ENCODE measurements at places on chromosomes 3 and 15.
A peak's percentile ranks its signal among the peaks of the same experiment; 100 is the strongest.

- H3K27ac ChIP-seq = peak overlapping the region; percentile 46
- DNase-seq = no peak
- no peaks in the 10 kb centered on the region for H3K36me3 ChIP-seq
- no peak overlapping the region for H3K4me3 ChIP-seq
These were observed 109.4 kb upstream of the SAMMSON start for GRCh38 chr3:69890084-69890483.

DNA sequence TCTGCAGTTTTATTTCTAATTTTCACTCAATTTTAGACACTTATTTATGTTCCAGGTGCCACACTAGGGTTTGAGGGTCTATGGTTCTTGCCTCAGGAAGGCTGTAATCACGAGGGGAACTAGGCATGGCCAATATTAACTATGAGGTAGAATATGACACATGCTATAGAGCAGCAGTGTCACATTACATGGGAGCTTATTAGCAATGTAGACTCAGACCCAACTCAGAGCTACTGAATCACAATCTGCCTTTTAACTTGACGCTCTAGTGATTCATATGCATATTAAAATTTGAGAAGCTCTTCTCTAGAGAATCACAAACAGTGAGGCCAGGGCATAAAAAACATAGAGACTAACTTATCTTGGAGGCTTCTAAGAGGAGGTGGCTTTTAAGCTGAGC, 32.8 kb upstream of the MRPL3 start:
- no peaks in the 10 kb centered on the region for H3K27me3 ChIP-seq
- peaks cover 3% of the 10 kb centered on the region for H3K4me1 ChIP-seq
- no peaks in the 10 kb centered on the region for H3K36me3 ChIP-seq

GRCh38 chr15:61518191-61518950, 289.3 kb upstream of the RORA start:
- no peak overlapping the region for H3K4me3 ChIP-seq
- H3K27ac ChIP-seq = no peak overlapping the region
- no peak for DNase-seq
- no peaks in the 10 kb centered on the region for H3K4me1 ChIP-seq
- H3K27me3 ChIP-seq = no peaks in the 10 kb centered on the region
- no peaks in the 10 kb centered on the region for H3K36me3 ChIP-seq

DNA sequence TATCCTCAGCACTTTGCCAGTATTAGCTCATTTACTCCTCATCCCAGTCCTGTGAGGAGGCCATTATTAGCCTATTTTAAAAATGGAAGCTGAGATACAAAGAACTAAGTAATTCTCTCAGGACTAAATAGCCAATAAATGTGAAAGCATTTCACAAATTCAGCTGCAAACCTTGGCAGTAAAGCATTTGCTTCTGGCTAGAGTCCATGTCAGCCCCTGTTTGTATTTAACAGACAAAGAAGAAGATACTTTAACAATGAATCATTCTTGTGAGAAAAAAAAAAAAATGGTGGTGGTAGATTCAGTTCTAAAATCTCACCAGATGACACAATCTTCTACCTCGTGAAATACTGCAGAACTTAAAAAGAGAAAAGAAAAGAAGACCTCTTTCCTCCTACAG, 85.0 kb upstream of the CNTN6 start:
- H3K36me3 ChIP-seq = no peaks in the 10 kb centered on the region
- H3K27ac ChIP-seq = no peak overlapping the region
- H3K4me1 ChIP-seq = no peaks in the 10 kb centered on the region
- DNase-seq = no peak

DNA sequence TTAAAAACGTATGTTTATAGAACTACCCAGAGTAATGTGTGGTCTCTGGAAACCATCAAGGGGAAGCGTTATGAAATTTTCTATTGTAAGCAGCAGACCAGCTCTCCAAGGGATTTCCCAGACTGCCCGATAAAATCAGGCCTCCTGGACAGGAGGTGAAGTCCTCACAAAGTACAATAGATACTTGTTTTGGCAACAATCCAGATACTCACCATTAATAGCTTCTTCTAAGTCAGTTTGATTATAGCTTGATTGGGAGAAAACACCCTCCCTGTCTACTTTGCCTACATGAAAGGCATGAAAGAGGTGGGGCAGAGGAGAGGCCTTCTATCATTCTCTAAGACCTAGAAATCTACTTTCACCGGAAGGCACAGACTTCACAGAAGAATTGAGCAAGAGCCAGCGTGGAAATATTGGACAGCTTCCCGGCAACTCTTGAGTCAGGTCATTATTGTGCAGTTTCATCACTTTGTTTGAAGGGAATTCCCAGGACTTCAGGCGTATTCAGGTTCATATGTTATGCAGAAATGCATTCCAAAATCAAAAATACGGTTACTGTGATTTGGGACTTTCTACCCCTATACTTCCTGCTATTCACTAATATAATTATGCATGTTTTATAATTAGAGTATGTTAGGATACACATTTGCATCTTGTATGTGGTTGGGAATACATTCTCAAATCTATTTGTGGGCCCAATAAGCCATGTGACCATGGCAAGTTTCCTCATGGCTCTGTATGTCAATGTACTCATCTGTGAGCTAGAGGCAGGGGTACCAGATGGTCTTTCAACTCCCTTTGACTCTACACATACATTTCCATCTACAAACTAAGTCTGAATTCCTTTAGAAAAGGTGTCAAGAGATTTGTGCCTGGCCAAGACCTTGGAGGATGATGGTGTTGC, 103.5 kb downstream of the CD47 start:
- peak; percentile 74 for DNase-seq
- H3K27me3 ChIP-seq = no peaks in the 10 kb centered on the region
- peaks cover 31% of the 10 kb centered on the region for H3K4me1 ChIP-seq
- H3K27ac ChIP-seq = peak overlapping the region; percentile 57

DNA sequence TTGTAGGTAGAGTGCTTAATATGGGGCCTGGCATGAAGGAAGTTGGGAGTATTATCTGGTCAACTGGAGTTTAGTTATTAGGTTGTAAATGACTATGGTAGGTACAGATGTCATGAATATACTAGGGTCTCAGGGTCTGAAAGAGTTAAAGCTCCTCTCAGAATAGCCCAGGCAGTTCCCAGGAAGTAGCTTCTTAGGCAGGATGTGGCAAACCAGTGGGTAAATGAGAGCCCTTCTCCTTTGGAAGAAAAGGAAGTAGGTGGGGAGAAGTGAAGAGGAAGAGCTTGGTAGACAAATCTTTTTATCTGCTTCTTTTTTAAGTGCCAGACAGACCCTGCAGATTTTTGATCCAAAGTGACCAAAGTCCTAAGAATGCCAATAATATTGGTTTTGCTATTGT, 24.5 kb downstream of the MAP2K1 start:
- H3K27ac ChIP-seq = peak overlapping the region; percentile 8
- peaks cover 33% of the 10 kb centered on the region for H3K36me3 ChIP-seq
- H3K4me3 ChIP-seq = no peak overlapping the region
- DNase-seq = no peak
- H3K27me3 ChIP-seq = no peaks in the 10 kb centered on the region
- peaks cover 6% of the 10 kb centered on the region for H3K4me1 ChIP-seq

GRCh38 chr3:175651716-175652115, 792.6 kb downstream of the NAALADL2 start:
- DNase-seq = no peak
- H3K4me1 ChIP-seq = no peaks in the 10 kb centered on the region
- H3K4me3 ChIP-seq = no peak overlapping the region
- H3K36me3 ChIP-seq = no peaks in the 10 kb centered on the region
- peaks cover 4% of the 10 kb centered on the region for H3K27me3 ChIP-seq
- no peak overlapping the region for H3K27ac ChIP-seq

GRCh38 chr3:139202226-139202958, 141.4 kb upstream of the MRPS22 start:
- no peak overlapping the region for H3K27ac ChIP-seq
- no peaks in the 10 kb centered on the region for H3K36me3 ChIP-seq
- no peak for DNase-seq
- no peaks in the 10 kb centered on the region for H3K4me1 ChIP-seq
- H3K4me3 ChIP-seq = no peak overlapping the region
- no peaks in the 10 kb centered on the region for H3K27me3 ChIP-seq

DNA sequence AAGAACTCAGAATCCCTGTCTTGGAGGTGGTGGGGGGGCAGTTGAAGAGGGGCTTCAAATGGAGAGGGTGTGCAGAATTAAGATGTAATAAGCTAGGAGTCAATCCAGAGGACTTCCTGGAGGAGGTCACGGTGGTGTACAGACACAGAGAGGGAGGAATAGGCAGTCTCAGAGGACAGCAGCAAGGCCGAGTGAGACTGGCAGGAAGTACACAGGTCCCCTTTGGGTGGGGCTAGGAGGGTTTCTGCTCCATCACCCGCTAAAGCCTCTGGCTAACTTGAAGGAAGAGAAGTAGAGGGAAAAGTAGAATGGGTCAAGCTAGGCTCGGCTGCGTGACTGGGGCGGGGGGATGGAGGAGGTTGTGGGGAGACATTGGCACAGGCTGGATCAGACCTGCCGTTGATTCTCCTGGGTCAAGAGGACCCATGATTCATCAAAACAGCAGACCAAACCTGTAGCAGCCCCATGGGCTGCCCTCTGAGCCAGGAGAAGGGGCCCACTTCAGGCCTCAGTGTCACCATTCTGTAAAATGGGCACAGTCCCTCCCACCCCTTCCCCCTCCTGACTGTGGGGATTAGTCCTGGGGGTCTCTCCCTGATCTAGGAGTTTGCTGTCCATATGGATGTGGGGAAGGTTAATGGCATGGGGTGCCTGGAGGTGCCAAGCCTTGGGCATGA, 16.9 kb downstream of the CSPG4 start:
- no peak overlapping the region for H3K4me3 ChIP-seq
- no peaks in the 10 kb centered on the region for H3K36me3 ChIP-seq
- H3K27ac ChIP-seq = peak overlapping the region; percentile 80

DNA sequence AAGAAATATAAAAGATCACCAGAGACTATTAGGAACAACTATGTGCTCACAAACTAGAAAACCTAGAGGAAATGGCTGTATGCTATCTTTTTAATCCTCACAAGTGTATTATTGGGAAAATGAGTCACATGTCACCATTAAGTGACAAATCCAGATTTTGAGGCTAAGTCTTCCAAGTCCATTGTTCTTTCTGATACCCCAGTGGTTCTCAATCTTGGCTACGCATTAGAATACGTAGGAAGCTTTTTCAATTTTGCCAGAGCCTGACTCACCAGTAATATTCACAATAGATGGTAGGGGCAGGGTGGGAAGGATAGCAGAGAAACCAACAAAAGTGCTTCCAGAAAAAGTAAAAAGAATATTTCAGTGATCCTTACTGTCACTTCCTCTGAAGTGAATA, 117.0 kb downstream of the FILIP1L start:
- H3K36me3 ChIP-seq = no peaks in the 10 kb centered on the region
- H3K27me3 ChIP-seq = no peaks in the 10 kb centered on the region
- H3K4me1 ChIP-seq = peaks cover 28% of the 10 kb centered on the region

DNA sequence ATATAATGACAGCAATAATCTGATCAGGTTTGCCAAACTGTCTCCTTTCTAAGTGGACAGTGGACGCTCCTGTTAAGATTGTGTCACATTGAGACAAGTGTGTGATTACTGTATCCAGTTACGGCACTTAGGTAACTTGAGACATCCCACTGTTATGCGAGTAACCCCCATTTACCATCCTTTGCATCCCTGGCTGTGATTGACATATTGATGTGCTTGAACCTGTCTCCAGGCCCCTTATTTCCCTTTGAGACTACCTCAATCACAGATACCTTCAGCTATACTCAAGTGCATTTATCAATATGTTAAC, 785.2 kb downstream of the NR2F2 start:
- no peak for DNase-seq
- no peak overlapping the region for H3K27ac ChIP-seq
- H3K4me3 ChIP-seq = no peak overlapping the region
- no peaks in the 10 kb centered on the region for H3K27me3 ChIP-seq

DNA sequence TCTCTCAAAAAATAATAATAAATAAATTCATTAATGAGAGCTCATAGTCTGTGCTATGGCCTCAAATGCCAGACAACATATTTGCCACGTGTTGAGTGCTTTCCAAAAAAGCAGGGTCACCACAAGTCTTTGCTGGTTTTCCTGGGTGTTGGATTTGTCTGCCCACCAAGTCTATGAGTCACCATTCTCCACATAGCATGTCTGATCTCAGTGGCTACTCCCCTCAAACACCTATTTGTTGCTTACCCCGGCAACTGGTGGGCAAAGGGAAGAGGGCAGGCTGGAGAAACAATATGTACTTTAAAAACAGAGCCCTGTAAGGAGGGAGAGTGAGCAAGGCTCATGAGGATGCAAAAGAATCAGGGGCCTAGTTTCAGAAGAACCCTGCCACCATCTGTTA, 120.0 kb upstream of the ARRDC4 start:
- no peaks in the 10 kb centered on the region for H3K27me3 ChIP-seq
- H3K4me3 ChIP-seq = no peak overlapping the region
- no peak overlapping the region for H3K27ac ChIP-seq
- no peak for DNase-seq
- no peaks in the 10 kb centered on the region for H3K36me3 ChIP-seq
- H3K4me1 ChIP-seq = no peaks in the 10 kb centered on the region

GRCh38 chr3:31724651-31725050, 191.9 kb downstream of the STT3B start:
- no peaks in the 10 kb centered on the region for H3K27me3 ChIP-seq
- no peak for DNase-seq
- no peak overlapping the region for H3K4me3 ChIP-seq
- H3K4me1 ChIP-seq = peaks cover 5% of the 10 kb centered on the region

DNA sequence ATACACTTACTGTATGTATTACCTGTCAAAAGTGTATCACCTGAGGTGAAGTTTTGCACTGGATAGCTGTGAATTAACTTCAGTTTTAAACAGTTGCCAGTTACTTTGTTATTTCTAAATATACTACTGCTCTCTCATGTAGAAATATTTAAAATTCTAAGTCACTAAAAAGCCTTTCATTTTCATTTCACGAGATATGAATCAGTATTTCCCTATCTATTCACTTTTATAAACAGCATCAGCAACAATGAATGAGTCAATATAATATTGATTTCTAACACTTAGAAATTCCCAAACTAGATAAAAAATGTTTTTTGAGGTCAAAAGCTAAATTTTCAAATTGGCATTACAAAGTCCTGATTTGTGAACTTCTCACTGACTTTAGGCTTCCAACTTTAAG, 32.6 kb downstream of the UBE3A start:
- no peak overlapping the region for H3K27ac ChIP-seq
- H3K27me3 ChIP-seq = no peaks in the 10 kb centered on the region
- no peaks in the 10 kb centered on the region for H3K4me1 ChIP-seq
- H3K4me3 ChIP-seq = no peak overlapping the region
- peaks cover 58% of the 10 kb centered on the region for H3K36me3 ChIP-seq

- H3K27me3 ChIP-seq = no peaks in the 10 kb centered on the region
- H3K27ac ChIP-seq = no peak overlapping the region
- H3K36me3 ChIP-seq = no peaks in the 10 kb centered on the region
- no peaks in the 10 kb centered on the region for H3K4me1 ChIP-seq
- no peak for DNase-seq
These were observed 127.6 kb downstream of the NAALADL2 start for GRCh38 chr3:174986685-174987084.

GRCh38 chr3:113783463-113783862, 36.6 kb downstream of the ATP6V1A start:
- H3K4me3 ChIP-seq = no peak overlapping the region
- peaks cover 6% of the 10 kb centered on the region for H3K4me1 ChIP-seq
- no peak for DNase-seq
- H3K27me3 ChIP-seq = no peaks in the 10 kb centered on the region
